ENCODE measurements at places on chromosomes 12 and 14. TPM values are rescaled to one million over a fixed set of nuclear protein-coding genes. Genes with fewer than 3 reads are reported as not detected.

The TMEM179 gene
- total RNA-seq, result 19.4 TPM

The FOXG1 gene
- not detected for total RNA-seq

The KRT7 gene
- total RNA-seq, result not detected

The MRPS35 gene
- total RNA-seq, result 36.7 TPM

The CLEC2A gene
- not detected for total RNA-seq

The TMEM132C gene
- 10.6 TPM for total RNA-seq

The TAC3 gene
- 0.51 TPM for total RNA-seq

The TAS2R43 gene
- total RNA-seq, result 0.47 TPM

The TAS2R31 gene
- 2.1 TPM for total RNA-seq

The C1QL4 gene
- total RNA-seq, result 0.63 TPM

The MTRFR gene
- 19.0 TPM for total RNA-seq

The MYO1A gene
- total RNA-seq, result 0.40 TPM

The ST8SIA1 gene
- 64.7 TPM for total RNA-seq

The KIF5A gene
- total RNA-seq, result 16.9 TPM

The TMTC1 gene
- 13.1 TPM for total RNA-seq

The CACNA2D4 gene
- 0.72 TPM for total RNA-seq

The GLIPR1L1 gene
- total RNA-seq, result not detected

The TUBA1A gene
- 1,729 TPM for total RNA-seq

Measured in neural crest cell (in vitro differentiated cells).